ENCODE measurements at places on chromosomes 2 and 18. TPM values are rescaled to one million over a fixed set of nuclear protein-coding genes. Genes with fewer than 3 reads are reported as not detected.

- DNase-seq: no peak
Observed at GRCh38 chr2:47039913-47040562, 115.1 kb downstream of the STPG4 start.

- DNase-seq: no peak
Observed at GRCh38 chr2:206423147-206423546, 20.2 kb upstream of the ADAM23 start.

DNA sequence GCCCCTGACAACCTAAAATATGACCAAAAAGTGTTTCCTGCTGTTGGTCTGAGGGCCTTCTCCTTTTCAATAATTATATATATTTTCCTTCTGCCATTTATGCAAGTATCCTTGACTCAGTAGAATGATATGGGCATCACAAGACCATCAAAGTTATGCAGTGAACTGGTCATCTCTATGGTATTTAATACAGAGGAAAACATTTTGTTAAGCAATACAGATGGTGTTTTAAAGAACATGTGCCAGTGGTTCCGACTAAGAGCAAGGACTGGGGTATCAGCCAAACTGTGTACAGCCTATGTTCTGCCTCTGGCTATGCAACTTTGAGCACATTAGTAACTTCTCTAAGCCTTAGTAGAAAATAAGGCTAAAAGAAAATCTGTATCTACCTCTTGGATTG is 179.0 kb downstream of the TRABD2A start:
- no peak for DNase-seq

- no peak for DNase-seq
Observed at GRCh38 chr2:132037527-132038178, 124.1 kb downstream of the ANKRD30BL start.

GRCh38 chr2:235148201-235149170 is 196.7 kb downstream of the SH3BP4 start:
- no peak for DNase-seq

- DNase-seq: no peak
Observed at GRCh38 chr2:113175736-113176695, 2.2 kb downstream of the PSD4 start.

Gene PDCD1
- 5.9 TPM for total RNA-seq

Gene C2orf66
- not detected for total RNA-seq

Gene KHK
- 6.0 TPM for total RNA-seq

Gene FSIP2
- 0.49 TPM for total RNA-seq
